ENCODE measurements at places on chromosomes 2 and 18. TPM values are rescaled to one million over a fixed set of nuclear protein-coding genes. Genes with fewer than 3 reads are reported as not detected.

DNA sequence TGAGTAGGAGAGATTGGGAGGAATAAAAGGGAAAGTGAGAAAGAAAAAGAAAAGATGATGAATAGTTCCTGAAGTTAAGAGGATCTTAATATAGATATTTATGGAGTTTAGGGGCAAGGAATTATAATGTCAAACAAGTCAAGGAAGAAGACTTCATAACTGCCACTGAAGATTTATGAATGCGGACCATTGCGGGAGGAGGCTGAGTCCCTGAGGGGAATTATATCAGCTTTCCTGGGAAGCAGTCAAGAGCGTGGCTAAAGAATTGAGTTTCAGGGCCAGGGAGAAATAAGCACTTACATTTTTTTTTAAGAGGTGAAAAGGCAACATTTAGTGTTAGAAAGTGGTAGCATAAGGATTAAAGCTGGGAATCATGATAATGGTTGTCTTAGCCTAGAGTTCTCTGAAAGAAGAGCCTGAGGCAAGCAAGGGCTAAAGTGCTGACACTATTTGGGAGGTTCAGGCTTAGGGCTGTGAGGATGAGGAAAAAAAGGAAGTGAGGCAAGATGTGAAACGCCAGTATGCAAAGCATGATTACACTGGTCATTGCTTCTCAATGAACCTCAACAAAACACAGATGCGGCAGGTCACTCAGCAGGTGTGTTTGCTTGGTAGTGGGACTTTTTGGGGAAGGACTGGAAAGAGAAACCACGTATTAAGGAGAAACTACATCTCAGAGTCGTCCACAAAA lies 217.1 kb downstream of the SLC4A3 start:
- H3K4me1 ChIP-seq, result no peaks in the 10 kb centered on the region
- H3K4me3 ChIP-seq, result no peak overlapping the region
- no peaks in the 10 kb centered on the region for H3K27me3 ChIP-seq
- no peaks in the 10 kb centered on the region for H3K36me3 ChIP-seq

DNA sequence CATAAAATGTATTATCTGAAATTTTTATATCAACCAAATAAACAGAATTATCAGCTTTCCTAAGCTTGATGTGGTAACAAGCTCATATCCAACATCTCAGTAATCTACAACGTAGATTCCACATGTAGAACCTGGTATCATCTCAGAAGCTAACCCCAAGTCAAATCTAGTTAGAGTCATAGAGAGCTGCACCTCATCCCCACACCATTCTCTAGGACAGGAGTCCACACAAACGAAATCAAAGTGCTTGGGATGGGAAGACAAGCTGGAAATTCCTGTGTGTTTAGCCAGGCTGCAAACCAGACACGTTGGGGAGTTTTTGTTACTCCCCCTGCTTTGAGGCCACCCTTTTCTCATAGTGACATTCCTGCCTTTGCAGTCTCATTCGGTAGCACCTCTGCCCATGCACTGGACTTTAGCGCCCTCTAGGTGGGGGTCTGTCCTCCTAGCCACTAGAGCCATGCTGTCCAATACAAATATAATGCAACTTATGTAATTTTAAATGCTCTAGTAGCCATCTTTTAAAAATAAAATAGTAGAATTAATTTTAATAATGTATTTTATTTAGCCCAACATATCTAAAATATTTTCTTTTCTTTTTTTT lies 28.1 kb upstream of the SATB2 start:
- H3K4me3 ChIP-seq, result no peak overlapping the region
- H3K4me1 ChIP-seq, result no peaks in the 10 kb centered on the region
- no peaks in the 10 kb centered on the region for H3K27me3 ChIP-seq
- no peak overlapping the region for H3K27ac ChIP-seq
- DNase-seq, result no peak
- no peaks in the 10 kb centered on the region for H3K36me3 ChIP-seq

DNA sequence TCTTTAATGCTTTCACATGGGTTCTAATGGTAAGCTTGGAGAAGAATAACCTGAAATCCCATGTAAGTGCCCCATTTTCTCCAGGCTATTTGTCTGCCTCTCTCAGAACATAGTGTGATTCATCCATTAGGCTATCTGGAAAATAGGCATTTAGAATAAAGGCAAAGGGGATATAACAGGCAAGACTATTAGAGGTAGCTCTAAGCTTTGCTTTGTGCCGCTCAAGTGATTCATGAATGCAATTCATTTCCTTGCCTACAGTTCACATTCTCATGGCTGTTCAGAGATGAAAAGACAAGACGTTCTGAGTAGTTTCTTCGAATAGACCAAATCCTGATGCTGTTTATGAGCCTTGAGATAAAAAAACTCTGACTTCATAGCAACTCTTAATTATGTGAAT lies 101.7 kb downstream of the ANKRD44 start:
- H3K27me3 ChIP-seq, result no peaks in the 10 kb centered on the region
- H3K4me1 ChIP-seq, result peaks cover 89% of the 10 kb centered on the region
- H3K4me3 ChIP-seq, result no peak overlapping the region
- peaks cover 9% of the 10 kb centered on the region for H3K36me3 ChIP-seq
- H3K27ac ChIP-seq, result peak overlapping the region; percentile 86
- DNase-seq, result no peak

GRCh38 chr2:240585101-240585500 lies 1.4 kb upstream of the CAPN10 start:
- no peak for DNase-seq
- peaks cover 11% of the 10 kb centered on the region for H3K36me3 ChIP-seq
- peaks cover 56% of the 10 kb centered on the region for H3K4me1 ChIP-seq
- H3K4me3 ChIP-seq, result peak overlapping the region; percentile 65
- no peak overlapping the region for H3K27ac ChIP-seq

GRCh38 chr2:158894078-158894477 lies 74.4 kb upstream of the TANC1 start:
- H3K27ac ChIP-seq, result no peak overlapping the region
- H3K27me3 ChIP-seq, result no peaks in the 10 kb centered on the region

GRCh38 chr2:74291886-74292621 lies 51.2 kb downstream of the SLC4A5 start:
- no peak overlapping the region for H3K27ac ChIP-seq
- H3K27me3 ChIP-seq, result no peaks in the 10 kb centered on the region
- DNase-seq, result no peak
- no peaks in the 10 kb centered on the region for H3K36me3 ChIP-seq
- H3K4me1 ChIP-seq, result peaks cover 26% of the 10 kb centered on the region

DNA sequence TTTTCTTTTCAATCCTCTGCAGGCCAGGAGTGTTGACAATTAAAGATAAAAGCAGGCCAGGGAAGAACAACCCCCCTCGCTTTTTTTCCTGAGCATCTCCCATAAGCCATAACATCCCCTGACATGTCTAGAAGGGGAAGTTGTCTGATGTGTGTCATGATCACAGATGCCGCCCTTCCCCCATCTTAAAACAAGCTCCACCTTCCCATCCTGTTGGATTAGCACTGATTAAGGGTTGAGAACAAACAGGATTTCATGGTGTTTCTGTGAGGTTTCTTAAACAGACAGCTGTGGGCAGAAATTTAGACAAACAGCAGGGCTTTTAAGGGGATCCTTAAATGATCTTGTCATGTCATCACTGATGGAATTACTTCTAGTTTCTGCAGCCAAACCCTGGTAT lies 59.4 kb upstream of the UPP2 start:
- no peak overlapping the region for H3K27ac ChIP-seq
- no peak overlapping the region for H3K4me3 ChIP-seq
- DNase-seq, result no peak
- H3K27me3 ChIP-seq, result no peaks in the 10 kb centered on the region

- H3K27me3 ChIP-seq, result no peaks in the 10 kb centered on the region
- H3K4me1 ChIP-seq, result no peaks in the 10 kb centered on the region
- H3K36me3 ChIP-seq, result no peaks in the 10 kb centered on the region
- H3K4me3 ChIP-seq, result no peak overlapping the region
Measured at GRCh38 chr2:165594935-165595255, 125.4 kb downstream of the CSRNP3 start.

DNA sequence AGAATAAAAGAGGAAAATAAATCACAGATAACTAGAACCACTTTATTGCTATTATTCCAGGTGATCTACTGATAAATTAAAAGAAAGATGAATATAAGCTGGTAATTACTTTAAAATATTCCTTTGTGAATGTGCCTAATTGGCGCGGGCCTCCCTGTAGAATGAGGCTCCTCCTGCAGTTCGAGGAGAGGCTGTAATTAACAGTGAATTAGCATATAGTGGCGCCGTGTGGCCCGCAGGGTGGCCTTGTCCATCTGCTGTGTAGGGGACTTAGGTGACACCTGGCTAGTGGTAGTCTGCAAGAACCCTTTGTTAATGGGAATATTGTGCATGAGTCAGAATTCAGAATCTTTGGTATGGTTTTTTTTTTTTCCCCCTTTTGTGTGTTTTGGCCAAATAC lies 119.8 kb downstream of the AGAP1 start:
- H3K4me1 ChIP-seq, result no peaks in the 10 kb centered on the region
- DNase-seq, result no peak
- no peaks in the 10 kb centered on the region for H3K27me3 ChIP-seq
- H3K36me3 ChIP-seq, result no peaks in the 10 kb centered on the region

The CD28 gene
- total RNA-seq, result 130 TPM

The TRPM8 gene
- total RNA-seq, result not detected

Data from CD4-positive, alpha-beta T cell (primary cell).